ENCODE measurements at places on chromosomes 16 and 17.

GRCh38 chr17:31560616-31561235 is 169.3 kb downstream of the RAB11FIP4 start:
- H3K4me3 ChIP-seq: peak overlapping the region; percentile 76
- H3K27me3 ChIP-seq: no peaks in the 10 kb centered on the region
- H3K27ac ChIP-seq: peak overlapping the region; percentile 79
- peaks cover 35% of the 10 kb centered on the region for H3K36me3 ChIP-seq

GRCh38 chr17:36839256-36839655 is 98.0 kb upstream of the LHX1 start:
- no peaks in the 10 kb centered on the region for H3K36me3 ChIP-seq
- no peak overlapping the region for H3K4me3 ChIP-seq
- no peak overlapping the region for H3K27ac ChIP-seq
- no peak for DNase-seq

DNA sequence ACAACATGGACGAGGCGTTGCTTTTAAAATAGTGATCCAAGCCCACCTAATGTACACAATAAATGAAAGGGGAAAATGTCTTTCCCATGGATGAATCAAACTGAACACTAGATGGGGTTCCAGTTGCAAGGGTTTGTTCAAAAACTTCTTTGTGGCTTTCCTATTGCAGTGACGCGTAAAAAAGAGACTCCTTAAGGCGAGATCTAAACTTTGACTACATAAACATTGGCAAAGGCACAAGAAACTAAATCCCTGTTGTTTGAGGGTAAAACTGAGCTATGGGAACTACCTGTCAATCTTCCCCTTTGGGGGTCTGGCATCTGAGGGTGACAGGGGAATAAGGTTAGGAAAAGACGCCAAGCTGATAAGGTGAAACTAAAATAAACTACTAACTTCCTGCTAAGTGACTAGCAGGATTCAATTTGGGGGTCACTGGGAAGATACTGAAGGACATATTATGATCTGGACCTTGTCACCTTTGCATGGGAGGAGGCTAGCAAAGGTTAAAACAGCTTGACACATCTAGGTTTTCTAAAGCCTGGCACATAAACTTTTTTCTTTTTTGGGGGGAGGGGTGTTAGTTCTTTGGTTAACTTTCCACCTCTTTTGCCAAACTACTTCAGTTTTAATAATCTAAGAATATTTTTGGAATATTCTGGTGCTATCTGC is 4.7 kb downstream of the SALL1 start:
- peaks cover 44% of the 10 kb centered on the region for H3K27me3 ChIP-seq
- no peak overlapping the region for H3K27ac ChIP-seq
- no peak overlapping the region for H3K4me3 ChIP-seq
- DNase-seq: no peak
- H3K36me3 ChIP-seq: no peaks in the 10 kb centered on the region
- peaks cover 12% of the 10 kb centered on the region for H3K4me1 ChIP-seq

DNA sequence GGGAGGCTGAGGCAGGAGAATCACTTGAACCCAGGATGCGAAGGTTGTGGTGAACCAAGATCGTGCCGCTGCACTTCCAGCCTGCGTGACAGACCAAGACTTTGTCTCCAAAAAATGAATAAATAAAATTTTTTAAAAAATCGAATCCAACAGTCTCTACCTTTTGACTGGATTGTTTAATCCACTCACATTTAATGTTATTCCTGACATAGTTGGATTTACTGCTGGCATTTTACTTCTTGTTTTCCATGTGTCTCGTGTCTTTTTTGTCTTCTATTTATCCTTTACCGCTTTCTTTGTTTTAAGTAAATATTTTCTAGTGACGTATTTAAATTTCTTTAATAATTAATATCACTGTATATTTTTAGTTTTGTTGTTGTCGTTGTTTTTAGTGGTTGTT is 5.4 kb upstream of the CES4A start:
- H3K27ac ChIP-seq: no peak overlapping the region
- H3K36me3 ChIP-seq: no peaks in the 10 kb centered on the region
- no peak for DNase-seq
- H3K4me1 ChIP-seq: no peaks in the 10 kb centered on the region
- H3K27me3 ChIP-seq: no peaks in the 10 kb centered on the region

- peaks cover 88% of the 10 kb centered on the region for H3K36me3 ChIP-seq
- peaks cover 39% of the 10 kb centered on the region for H3K4me1 ChIP-seq
- peak overlapping the region; percentile 90 for H3K4me3 ChIP-seq
- peak overlapping the region; percentile 93 for H3K27ac ChIP-seq
- DNase-seq: peak; percentile 44
- no peaks in the 10 kb centered on the region for H3K27me3 ChIP-seq
These were observed 2.7 kb downstream of the NUFIP2 start for GRCh38 chr17:29291163-29291752.

DNA sequence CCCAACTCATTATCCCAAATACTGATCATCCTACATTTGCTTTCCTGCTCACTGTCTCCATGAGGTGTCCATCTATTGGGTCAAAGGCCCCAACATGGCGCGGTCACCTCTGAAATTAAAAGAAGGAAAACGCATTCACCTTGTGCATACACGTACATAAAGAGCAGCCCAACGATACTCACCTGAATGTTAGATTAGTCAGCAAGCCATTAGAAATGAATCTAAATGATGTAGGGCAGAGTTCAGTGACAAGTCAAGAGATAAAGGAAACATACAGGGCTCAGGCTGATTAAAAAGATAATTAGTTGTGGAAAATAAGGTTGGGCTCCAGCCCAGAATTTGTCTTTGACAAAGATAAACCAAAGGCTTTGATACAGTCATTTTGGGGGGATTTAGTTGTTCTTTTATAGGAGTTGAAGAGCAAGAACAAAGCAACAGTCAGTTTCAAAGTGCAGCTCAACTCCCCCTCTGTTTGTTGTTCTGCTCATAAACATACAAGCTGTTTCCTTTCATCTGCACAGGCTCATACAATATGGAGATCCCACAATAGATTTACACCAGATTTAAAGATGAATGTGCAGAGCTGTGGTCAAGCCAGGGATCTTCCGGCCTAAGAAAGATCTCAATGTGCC is 21.1 kb downstream of the NXPH3 start:
- no peak overlapping the region for H3K27ac ChIP-seq
- DNase-seq: no peak
- H3K4me1 ChIP-seq: no peaks in the 10 kb centered on the region
- H3K4me3 ChIP-seq: no peak overlapping the region

GRCh38 chr16:79452671-79453070 is 147.9 kb downstream of the MAF start:
- H3K27ac ChIP-seq: no peak overlapping the region
- H3K4me3 ChIP-seq: no peak overlapping the region
- no peaks in the 10 kb centered on the region for H3K36me3 ChIP-seq
- no peaks in the 10 kb centered on the region for H3K4me1 ChIP-seq

- H3K4me3 ChIP-seq: no peak overlapping the region
- no peak overlapping the region for H3K27ac ChIP-seq
- H3K36me3 ChIP-seq: no peaks in the 10 kb centered on the region
- H3K27me3 ChIP-seq: no peaks in the 10 kb centered on the region
- DNase-seq: no peak
These were observed 9.3 kb downstream of the CHD9 start for GRCh38 chr16:53064081-53064578.

- H3K27me3 ChIP-seq: no peaks in the 10 kb centered on the region
- no peak for DNase-seq
- H3K36me3 ChIP-seq: peaks cover 8% of the 10 kb centered on the region
- no peak overlapping the region for H3K4me3 ChIP-seq
These were observed 70.6 kb downstream of the SREBF1 start for GRCh38 chr17:17766077-17766743.

Measured in Calu3 (cell line).